ENCODE measurements at places on chromosomes 13 and 19.

DNA sequence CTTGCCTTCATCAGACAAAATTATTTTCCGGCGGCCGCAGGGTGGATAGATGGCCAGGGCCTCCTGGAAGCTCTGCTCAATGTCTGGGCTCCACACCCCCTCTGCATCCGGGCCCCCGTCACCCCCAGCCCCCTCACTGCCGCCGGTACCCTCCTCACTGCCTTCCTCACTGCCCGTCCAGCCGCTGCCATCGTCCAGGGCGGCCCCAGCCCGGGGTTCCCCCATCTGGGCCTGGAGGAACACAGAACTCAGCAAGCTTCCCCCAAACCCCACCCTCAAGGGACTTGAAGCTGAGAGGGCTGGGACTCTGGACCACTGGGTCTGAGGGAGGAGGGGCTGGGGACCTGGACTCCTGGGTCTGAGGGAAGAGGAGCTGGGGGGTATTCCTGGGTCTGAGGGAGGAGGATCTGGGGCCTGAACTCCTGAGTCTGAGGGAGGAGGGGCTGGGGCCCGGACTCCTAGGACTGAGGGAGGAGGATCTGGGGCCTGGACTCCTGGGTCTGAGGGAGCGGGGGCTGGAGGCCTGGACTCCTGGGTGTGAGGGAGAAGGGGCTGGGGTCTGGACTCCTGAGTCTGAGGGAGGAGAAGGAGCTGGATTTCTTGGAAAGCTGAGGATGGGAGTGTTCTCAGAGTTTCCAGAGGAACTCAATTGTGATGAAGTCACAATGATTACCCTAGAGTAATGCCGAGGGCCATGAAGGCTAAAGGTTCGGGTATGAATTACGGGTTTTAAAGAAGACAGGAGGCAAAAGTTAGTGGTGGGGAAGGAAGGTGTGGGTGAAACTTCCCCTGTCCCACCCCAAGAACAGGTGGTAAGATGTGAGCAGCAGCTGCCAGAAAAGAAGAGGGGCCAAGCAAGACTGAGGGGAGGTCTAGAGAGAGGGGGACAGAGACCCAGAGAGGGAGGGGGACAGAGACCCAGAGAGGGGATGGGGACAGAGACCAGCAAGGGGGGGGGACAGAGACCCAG, 2.1 kb downstream of the TEAD2 start:
- no peak for DNase-seq

- no peak for DNase-seq
Observed at GRCh38 chr13:20561741-20562140, 5.2 kb upstream of the IFT88 start.

GRCh38 chr13:33202644-33203169, 82.8 kb downstream of the STARD13 start:
- no peak for DNase-seq

DNA sequence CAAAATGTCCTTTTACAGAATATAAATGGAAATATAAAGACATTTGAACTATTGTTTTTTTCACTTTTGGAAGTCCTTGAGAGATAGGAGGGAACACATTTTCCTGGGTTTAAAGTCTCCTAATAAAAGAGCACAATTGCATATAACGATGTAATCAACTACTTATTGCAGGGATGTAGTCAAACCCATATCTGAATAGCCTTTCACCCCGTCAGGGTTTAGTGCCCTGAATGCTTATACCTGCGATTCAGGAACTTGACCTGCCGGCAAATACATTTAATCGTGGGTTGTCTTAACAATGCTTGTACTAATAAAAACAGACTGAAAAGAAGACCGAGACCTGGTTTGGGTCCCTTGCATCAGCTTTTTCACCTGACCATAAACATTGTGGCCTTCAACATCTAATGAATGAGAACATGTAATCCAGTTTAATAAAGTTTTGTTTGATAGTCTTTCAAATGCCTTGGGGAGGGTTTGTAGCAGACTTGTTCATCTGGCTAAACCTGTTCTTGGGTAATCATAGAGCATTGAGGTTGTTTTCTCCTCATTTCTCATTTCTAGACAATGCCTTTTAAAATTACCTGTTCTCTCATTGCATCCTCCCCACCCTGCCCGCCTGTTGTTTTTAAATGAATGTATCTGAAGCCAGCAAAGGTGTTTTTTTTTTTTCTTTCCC, 7.0 kb downstream of the KLF5 start:
- DNase-seq = no peak

- DNase-seq = no peak
Observed at GRCh38 chr19:4114181-4114580, 9.7 kb downstream of the MAP2K2 start.

DNA sequence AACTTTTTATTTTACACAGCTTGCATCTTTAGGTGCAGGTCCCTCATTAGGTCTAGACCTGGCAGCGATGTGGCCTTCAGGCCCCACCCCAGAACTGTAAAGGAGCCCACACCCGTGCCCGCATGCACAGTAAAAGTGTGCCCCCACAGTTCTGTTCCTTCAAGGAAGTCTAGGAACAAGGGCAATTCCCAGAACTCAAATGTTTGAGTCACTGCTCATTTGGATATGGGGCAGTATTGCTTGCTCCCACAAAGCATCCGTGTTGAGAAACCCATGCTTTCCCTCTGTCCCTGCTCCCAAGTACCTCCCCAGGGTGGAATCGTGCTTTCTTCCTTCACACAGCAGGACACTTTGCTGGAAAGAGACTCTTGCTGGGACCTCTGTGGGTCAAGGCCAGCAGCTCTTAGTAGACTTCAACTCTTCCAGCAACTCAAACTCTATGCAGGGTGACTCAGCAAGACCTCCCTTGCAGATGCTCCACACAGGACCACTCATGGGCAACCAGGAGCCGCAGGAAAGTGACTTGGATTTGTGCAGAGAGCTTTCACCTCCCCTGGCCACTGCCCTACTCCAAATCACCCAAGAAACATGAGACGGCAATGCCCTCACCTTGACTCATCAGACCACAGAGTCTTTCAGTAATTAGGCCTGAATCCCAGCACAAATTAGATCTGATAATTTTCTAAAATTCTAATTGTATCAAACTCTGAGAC, 12.3 kb downstream of the SLC7A1 start:
- no peak for DNase-seq

- DNase-seq = no peak
Observed at GRCh38 chr13:102443249-102443648, 41.4 kb upstream of the FGF14 start.

DNA sequence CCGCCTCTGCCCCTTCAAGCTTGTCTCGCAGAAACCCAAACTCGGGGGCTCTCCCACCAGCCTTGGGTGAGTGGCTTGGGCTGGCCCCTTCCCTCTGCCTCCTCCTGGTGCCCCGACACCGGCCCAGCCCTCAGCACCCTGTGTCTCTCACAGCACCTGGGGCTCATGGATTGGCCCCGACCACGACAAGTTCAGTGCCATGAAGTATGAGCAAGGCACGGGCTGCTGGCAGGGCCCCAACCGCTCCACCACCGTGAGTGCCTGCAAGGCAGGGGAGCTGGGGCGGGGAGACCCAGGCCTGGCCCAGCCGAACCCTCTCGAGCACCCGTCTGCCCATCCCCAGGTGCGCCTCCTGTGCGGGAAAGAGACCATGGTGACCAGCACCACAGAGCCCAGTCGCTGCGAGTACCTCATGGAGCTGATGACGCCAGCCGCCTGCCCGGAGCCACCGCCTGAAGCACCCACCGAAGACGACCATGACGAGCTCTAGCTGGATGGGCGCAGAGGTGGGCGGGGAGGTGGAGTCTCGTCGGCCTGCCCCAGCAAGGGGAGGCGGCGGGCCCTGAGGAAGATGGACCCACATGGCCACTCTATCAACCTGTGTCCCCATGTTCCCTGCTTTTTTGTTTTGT, 13.6 kb downstream of the PRKCSH start:
- DNase-seq = no peak

- DNase-seq = no peak
Observed at GRCh38 chr13:74715718-74716117, 581.5 kb upstream of the KLF12 start.

GRCh38 chr13:26619358-26619757, 61.9 kb downstream of the WASF3 start:
- no peak for DNase-seq

- peak; percentile 94 for DNase-seq
Observed at GRCh38 chr19:35066691-35067563, 25.4 kb downstream of the HPN start.

- DNase-seq = no peak
Observed at GRCh38 chr19:16607819-16608218, 20.2 kb downstream of the MED26 start.

DNA sequence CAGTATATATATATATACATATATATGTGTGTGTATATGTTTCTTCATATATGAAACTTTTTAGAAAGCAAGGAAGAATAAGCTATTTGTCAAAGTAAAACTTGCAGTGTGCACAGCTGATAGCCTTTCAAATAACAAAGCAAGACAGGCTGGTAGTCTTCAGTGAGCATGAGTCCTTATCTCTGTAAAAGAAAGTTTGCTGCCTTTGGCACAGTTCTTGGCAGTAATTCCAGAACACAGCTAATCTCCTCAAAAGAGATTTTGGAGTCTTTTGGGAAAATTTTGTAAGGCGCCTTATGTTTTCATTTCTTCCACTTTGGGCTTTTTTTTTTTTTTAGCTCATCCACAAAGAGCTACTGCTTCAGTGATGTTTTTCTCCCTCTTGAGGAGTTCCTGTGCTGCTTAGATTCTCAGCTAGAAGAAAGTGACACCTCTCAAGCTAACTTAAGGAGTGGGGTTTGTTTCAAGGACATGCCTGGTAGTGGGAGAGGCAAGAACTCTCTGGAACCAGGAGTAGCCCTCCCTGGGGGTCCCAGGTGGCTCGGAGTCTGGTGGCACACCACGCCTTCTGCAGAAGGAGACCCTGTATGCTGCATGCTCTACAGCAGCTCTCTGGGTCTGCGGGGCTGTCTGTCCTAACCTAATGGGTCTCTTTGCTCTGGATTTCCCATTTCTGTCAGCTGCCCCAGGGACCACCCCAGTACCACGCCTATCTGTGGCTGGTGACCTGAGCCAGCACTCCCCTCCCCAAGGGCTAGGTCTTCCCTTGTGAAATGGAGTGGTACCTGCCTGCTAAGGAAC, 58.8 kb downstream of the TNFRSF19 start:
- no peak for DNase-seq

- no peak for DNase-seq
Observed at GRCh38 chr19:8615024-8615423, 4.5 kb upstream of the ADAMTS10 start.

- no peak for DNase-seq
Observed at GRCh38 chr13:66665991-66666390, 564.1 kb downstream of the PCDH9 start.

DNA sequence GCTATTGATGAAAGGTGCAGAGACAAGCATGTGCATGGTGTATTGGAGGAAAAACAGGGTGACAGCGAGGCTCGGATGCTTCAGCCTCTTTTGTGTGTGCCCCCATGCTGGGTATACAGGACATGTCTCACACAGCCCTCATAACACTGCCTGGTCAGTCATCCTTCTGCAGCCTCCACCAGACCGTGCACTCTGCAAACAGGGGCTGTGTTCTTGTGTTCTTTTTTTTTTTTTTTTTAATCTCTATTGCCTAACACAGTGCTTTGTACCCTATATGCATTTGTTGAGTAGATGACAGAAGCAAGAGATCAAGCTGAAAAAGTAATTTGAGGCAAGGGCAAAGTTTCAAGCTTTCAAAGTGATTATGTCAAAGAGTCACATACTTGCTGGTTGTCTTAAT, 367.2 kb upstream of the SLITRK1 start:
- DNase-seq = no peak

DNA sequence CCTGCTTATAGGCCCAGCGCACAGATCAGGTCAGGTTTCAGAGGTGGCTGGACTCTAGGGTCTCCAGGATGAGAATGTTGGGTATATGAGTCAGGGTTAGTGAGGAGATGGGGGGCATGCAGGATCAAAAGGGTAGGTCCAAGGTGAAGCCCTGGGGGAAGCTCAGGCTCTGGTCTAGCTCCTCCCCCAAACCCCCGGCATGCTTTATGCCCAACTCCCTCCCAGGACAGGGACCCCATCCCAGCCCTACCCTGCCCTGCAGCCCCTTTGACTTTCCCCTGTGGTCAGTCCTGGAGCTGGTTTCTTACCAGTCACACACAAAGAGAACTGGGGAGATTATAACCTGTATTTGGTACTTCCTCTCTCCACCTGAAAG, 9.8 kb upstream of the CEACAM18 start:
- no peak for DNase-seq

DNA sequence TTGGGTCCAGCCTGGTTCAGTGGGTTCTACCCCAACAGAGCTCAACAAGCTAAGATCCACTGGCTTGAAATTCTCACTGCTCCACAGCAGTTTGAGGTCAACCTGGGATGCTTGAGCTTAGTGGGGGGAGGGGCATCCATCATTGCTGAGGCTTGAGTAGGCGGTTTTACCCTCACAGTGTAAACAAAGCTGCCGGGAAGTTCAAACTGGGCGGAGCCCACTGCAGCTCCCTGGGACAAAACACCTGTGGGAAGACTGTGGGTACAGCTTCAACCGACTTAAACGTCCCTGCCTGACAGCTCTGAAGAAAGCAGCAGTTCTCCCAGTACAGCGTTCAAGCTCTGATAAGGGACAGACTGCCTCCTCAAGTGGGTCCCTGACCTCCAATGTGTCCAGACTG, 1161.9 kb downstream of the UQCRFS1 start:
- DNase-seq = no peak

DNA sequence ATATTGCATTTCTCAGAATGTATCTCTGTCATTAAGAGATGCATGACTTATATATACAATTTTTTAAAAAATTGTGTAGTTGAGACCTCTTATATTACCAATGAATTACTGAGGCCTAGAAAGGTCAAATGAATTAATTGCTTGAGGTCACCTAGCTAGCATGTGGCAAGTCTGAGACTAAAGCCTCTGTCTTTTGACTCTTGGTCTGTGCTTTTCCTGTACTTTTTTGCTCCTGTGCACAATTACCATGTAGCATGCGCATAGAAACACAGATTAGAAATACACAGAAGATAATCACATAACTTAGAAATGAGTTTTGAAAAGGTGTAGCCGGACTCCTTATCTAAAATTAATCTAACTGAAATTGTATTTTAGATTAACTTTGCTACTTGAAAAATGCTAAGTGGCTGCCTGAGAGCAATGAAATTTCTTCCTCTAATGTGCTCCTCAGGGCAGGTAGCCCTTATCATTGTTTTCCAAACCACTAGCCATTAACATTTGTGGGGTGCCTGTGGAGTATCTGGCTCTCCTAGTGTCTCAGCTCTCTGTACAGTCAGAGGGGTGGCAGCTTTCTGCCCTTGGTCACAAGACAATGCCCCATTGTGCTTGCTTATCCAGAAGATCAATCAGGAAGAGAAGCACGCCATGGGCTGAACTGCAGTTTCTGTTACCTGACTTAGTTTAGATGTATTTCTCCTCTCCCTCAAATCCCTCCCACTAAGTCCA, 119.6 kb downstream of the RFC3 start:
- DNase-seq = no peak

GRCh38 chr13:21075011-21075378, 13.6 kb upstream of the LATS2 start:
- DNase-seq = peak; percentile 25

GRCh38 chr19:4121273-4121612, 2.7 kb downstream of the MAP2K2 start:
- no peak for DNase-seq
